ENCODE measurements at places on chromosomes 3 and 15.

DNA sequence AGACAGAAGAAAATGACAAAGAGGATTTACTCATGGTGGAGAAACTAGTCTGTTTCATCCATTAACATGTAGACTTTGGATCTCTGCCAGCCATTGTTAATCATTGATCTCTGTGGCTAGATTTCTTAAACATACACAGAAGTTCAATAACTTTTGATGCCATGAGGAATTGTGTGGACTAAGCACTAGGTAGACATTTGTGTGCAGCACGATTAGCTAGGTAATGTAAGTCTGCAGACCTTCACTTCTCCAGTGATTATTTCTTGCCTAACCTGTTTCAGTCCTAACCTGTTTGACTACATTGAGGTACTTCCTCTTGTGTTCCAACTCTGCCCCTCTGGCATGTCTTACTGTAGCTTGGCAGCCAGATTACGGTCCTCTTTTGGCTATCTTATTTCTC, 928.5 kb upstream of the ROBO1 start:
- no peak for DNase-seq

GRCh38 chr15:83549623-83550022, 102.5 kb downstream of the SH3GL3 start:
- no peak for DNase-seq

- no peak for DNase-seq
These were observed 10.0 kb downstream of the PHC3 start for GRCh38 chr3:170171563-170171962.

DNA sequence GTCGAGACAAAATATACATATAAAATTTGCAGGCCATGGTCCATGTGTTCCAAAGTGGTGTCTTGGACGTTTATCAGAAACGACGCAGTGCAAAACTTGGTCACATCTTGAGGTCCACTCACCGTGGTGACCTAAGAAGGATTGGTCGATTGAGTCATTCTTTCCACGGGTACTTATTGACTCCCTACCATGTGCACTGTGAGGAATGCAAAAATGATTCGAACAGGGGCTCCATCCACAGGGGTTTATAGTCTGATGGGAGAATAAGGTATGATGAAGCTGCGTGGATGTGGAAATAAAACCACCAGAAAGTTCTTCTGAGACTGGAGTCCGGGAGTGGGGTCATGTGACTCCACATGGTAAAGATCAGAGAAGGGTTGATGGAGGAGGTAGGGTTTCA, 185.2 kb downstream of the ITPR1 start:
- no peak for DNase-seq

GRCh38 chr3:43210049-43211027, 76.0 kb upstream of the SNRK start:
- no peak for DNase-seq

GRCh38 chr15:44792715-44793114, 56.4 kb downstream of the TRIM69 start:
- no peak for DNase-seq
